ENCODE measurements at places on chromosomes 1 and 21. TPM values are rescaled to one million over a fixed set of nuclear protein-coding genes. Genes with fewer than 3 reads are reported as not detected.

Gene S100B
- total RNA-seq = not detected

Gene CELA2B
- total RNA-seq = not detected

Gene KRTAP13-2
- not detected for total RNA-seq

Gene SDHB
- 185 TPM for total RNA-seq

Gene NR1I3
- total RNA-seq = not detected

Gene SLAMF1
- total RNA-seq = not detected

Gene OR2M7
- not detected for total RNA-seq

Gene CCDC185
- total RNA-seq = not detected

Gene KCNT2
- 0.13 TPM for total RNA-seq

Gene ACOT11
- 3.3 TPM for total RNA-seq

Gene EPHB2
- 29.1 TPM for total RNA-seq

Gene RBP7
- total RNA-seq = not detected

Gene ELOVL1
- 113 TPM for total RNA-seq

Gene DR1
- total RNA-seq = 43.8 TPM

Gene RNF186
- not detected for total RNA-seq

Gene GJA5
- 0.59 TPM for total RNA-seq

Gene ATP6V0B
- total RNA-seq = 129 TPM

Gene TEDDM1
- total RNA-seq = not detected

Gene BOLA1
- 25.0 TPM for total RNA-seq

Gene RAP1A
- 35.0 TPM for total RNA-seq

Gene OR2M3
- not detected for total RNA-seq

Gene NBPF4
- total RNA-seq = not detected

Gene CD160
- total RNA-seq = not detected

Gene RGS4
- 92.6 TPM for total RNA-seq

Gene SELE
- 3.0 TPM for total RNA-seq

Gene SPATC1L
- 14.5 TPM for total RNA-seq

Gene SLAMF9
- total RNA-seq = not detected

Gene ZNF593OS
- not detected for total RNA-seq

Gene LCE2C
- not detected for total RNA-seq

Gene NUP210L
- total RNA-seq = not detected

Gene ATAD3A
- 56.6 TPM for total RNA-seq

Gene IGSF5
- 0.13 TPM for total RNA-seq

Gene CACNA1S
- not detected for total RNA-seq
